Activated CD4-positive, alpha-beta T cell treated with anti-CD3 and anti-CD28 coated beads for 36 hours (primary cell): ENCODE measurements at places on chromosomes 1 and 21.

GRCh38 chr1:216500273-216500967 is 77.2 kb upstream of the USH2A start:
- DNase-seq, result no peak

- no peak for DNase-seq
These were observed 17.1 kb upstream of the DUSP23 start for GRCh38 chr1:159763686-159764085.

DNA sequence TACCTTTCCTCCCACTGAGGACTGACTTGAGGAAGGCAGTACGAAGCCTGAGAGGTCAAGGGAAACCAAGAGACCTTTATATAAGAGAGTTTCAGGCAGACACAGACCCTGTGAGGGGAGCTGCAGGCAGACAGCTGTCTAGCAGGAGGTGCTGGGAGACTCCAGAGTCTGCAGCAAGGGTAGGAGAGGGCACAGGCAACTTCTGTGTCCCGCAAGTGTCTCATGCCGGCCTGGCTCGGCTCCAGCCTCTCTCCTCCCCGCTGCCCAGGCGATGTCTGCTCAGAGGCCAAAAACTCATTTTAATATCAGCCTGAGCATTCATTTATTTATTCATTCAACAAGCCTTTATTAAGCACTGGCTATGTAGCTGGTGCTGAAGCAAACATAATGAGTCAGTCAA is 83.0 kb downstream of the KIRREL1 start:
- DNase-seq, result no peak

DNA sequence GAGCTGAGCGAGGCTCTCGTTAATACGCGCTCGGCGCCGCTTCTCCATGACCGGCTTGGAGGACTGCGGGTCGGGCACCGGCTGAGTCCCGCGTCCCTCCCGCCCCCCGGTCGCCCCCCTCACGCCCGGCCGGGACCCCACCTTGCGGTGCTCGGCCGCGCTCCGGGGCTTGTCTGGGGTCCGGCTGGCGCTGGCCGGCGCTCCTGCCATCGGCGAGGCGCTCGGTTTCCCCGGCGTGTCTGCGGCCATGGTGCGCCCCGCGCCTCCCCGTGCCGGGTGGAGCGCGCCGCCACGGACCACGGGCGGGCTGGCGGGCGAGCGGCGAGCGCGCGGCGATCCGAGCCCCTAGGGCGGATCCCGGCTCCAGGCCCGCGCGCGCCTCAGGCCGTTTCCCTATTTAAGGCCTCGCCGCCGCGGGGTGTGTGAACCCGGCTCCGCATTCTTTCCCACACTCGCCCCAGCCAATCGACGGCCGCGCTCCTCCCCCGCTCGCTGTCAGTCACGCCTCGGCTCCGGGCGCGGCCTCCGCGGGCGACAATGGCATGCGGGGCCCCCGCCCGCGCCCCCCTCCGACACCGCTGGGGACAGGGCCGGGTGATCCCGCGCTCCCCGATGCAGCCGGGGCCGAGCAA is at the start of gene HES4:
TSS of gene HES4 (minus strand) at position 373 of the 632 bp plus-strand sequence. CDS start at position 249, 124 bp downstream.
- DNase-seq, result peak; percentile 85

- DNase-seq, result no peak
These were observed 18.6 kb upstream of the RALGPS2 start for GRCh38 chr1:178706432-178706831.
